ENCODE measurements at places on chromosomes 7 and 10.

DNA sequence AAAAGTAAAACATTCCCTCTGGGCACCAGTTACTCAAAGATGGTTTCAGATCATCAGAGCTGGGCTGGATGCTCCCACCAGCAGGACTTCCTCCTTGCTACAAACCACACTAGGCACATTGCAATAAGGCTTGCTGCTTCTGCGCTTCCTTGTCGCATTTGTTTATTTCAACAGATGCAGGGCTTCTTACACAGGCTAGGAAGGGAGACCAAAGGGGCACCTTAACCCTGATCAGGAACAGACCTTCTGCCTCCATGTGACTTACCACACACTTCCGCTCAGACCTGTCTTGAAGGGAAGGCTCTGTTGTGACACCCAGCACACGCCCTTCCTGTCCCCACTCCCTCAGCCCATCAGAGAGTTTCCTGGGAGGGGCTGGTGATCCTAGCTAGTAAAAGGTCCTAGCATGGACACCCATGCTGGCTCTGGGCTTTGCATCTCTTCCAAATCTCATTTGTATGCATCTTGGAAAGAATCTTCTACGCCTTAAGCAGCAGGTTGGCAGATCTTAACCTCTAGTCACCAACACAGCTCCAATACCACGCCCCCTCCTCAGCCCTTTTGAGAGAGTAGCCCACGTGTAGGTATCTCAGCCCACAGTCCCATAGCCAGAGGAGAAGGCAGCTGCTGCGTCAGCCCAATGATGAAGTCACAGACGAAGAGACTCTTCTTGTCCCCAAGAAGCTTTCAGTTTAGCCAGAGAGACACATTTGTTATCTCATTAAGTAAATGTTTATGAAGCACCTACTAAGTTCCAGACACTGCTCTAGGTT lies 47.1 kb upstream of the SVIL start:
- peak; percentile 85 for ATAC-seq

DNA sequence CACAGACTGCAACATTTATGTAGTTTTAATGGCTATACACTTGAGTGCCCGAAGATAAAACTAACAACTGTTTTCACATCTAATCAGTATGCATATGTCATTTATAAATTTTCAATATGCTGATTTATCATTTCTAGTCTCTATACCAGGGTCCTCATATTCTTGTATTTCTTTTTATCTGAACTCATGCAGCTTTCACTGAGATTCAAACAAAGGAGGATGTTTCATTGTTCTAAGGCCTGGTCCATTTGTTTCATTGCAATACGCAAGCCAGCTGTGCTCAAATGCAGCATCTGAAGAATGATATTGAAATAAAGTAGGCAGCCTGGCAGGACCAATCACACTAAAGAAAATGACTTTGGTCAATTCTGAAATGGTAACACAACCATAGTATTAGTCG lies 31.7 kb downstream of the MAGI2 start:
- no peak for ATAC-seq

GRCh38 chr7:56605146-56605545 lies 488.9 kb upstream of the NUPR2 start:
- no peak for ATAC-seq

GRCh38 chr10:62666275-62666674 lies 138.2 kb upstream of the ADO start:
- no peak for ATAC-seq

- no peak for ATAC-seq
Measured at GRCh38 chr10:130560116-130560515, 423.9 kb downstream of the GLRX3 start.

- ATAC-seq = no peak
Measured at GRCh38 chr10:97577701-97578100, 5.1 kb downstream of the ANKRD2 start.

- ATAC-seq = no peak
Measured at GRCh38 chr10:117462424-117462792, 80.1 kb upstream of the EMX2 start.

- ATAC-seq = no peak
Measured at GRCh38 chr7:151060416-151061212, 1.2 kb downstream of the SLC4A2 start.

DNA sequence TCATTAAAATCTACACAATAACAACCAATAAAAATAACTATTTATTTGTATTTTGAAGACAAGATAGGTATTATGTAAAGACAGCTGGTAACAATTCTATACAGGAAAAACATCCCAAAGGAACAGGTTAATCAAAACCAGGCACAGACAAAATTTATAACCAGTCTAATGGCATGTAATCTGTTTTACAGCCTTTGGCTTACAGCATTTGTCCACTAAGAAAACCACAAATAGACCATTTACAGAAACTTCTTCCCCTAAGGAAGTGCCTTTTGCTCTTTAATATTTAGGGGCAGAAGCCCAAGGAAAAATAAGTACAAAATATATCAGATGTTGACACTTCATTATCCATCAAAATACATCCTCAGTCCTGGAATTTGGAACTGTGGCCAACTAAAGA lies 65.0 kb downstream of the SVIL start:
- no peak for ATAC-seq

Measured in stimulated activated memory B cell treated with anti-CD40 and anti-IgM and Interleukin-4, amounts not matched to agents 10 μg/mL and 1 μg/mL and 100 μg/mL, for 72 hours (primary cell).